ENCODE measurements at places on chromosomes 4 and X.

GRCh38 chr4:83009529-83009928 lies 1.1 kb downstream of the LIN54 start:
- DNase-seq: no peak

GRCh38 chr4:79613269-79613935 lies 205.4 kb upstream of the GK2 start:
- DNase-seq: no peak

DNA sequence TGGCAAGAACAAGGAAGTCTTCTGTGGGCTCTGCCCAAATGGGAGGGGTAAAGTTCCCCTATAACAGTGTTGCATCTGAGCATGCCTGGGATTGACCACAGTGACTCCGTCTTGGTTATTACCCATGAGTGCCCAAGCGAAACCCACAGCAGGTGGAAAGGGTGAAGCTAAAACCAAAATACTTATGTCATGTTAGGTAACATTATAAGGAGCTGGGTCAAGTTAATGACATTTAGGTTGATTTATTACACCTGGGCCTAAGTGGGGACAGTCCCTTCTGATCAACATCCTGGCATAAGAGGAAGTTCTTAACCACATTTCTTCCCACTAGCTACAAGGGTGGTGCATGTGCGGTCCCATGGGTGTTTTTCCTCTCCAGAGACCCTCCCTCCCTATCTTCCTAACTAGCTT lies 1.3 kb upstream of the ZNF732 start:
- DNase-seq: peak; percentile 1

DNA sequence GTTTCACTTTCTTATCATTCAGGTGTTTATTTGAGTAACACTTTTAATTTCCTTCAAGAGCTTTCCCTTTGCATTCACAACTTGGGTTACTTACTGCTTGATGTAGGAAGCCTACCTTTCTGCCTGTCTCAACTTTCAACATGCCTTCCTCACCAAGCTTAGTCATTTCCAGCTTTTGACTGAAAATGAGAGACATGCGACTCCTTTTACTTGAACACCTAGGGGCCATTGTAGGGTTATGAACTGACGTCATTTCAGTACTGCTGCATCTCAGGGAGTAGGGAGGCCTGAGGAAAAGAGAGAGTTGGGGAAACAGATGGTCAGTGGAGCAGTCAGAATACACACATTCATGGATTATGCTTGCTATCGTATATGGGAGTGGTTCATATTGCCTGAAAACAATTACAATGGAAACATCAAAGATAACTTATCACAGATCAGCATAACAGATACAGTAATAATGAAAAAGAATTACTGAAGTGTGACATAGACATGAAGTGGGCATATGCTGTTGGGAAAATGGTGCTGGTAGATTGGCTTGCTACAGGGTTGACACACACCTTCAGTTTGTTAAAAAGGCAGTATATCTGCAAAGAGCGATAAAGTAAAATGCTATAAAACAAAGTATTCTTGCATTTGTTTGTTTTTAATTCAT lies 25.7 kb downstream of the USP53 start:
- DNase-seq: no peak

DNA sequence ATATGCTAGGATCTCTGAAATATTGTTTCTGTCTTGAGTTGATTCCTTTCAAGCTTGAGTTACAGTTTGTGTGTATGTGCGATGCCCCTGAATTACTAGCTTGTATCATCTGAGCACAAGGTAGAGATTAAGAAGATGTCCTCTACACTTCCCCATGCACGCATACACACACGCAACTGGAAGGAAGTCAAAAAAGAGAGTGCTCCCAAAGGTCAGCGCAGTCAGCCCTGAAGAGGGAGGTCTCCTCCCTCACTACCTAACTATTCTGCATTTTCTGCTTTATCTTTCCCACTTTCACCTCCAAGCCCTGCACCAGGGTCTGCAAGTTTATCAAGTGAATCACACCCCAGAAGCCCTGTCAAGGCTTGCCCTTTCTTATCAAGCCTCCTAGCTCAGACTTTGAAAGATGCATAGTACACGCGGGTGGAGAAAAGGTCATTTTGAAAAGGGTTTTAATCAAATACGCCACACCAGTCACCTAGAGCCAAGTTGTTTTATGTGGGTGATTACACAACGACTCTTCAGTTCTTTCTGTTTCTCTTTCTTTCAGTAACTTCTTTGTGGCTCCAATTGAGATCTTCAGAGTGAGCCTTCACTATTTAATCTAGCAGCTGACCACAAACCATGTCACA lies 127.7 kb downstream of the ASB9 start:
- no peak for DNase-seq

GRCh38 chr4:8156617-8157016 lies 2.0 kb downstream of the ABLIM2 start:
- peak; percentile 84 for DNase-seq

DNA sequence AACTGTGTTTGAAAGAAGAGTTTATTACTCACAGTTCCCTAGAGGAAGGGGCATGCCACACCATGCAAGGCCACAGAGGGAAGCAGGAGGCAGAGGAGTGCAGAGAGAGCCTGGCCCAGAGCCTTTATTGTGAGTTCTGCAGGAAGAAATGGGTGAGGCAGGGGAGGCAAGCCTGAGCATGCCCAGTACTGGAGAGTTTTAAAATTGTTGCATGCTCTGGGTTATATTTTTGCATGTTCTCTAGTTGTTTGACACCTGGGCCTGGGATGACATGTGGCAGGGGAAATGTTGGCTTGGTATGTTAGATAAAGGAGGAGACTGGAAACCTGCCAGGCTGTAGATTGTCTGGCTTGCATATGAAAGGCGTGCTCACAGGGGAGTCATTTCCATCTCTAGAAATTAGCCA lies 19.7 kb upstream of the CRMP1 start:
- no peak for DNase-seq

DNA sequence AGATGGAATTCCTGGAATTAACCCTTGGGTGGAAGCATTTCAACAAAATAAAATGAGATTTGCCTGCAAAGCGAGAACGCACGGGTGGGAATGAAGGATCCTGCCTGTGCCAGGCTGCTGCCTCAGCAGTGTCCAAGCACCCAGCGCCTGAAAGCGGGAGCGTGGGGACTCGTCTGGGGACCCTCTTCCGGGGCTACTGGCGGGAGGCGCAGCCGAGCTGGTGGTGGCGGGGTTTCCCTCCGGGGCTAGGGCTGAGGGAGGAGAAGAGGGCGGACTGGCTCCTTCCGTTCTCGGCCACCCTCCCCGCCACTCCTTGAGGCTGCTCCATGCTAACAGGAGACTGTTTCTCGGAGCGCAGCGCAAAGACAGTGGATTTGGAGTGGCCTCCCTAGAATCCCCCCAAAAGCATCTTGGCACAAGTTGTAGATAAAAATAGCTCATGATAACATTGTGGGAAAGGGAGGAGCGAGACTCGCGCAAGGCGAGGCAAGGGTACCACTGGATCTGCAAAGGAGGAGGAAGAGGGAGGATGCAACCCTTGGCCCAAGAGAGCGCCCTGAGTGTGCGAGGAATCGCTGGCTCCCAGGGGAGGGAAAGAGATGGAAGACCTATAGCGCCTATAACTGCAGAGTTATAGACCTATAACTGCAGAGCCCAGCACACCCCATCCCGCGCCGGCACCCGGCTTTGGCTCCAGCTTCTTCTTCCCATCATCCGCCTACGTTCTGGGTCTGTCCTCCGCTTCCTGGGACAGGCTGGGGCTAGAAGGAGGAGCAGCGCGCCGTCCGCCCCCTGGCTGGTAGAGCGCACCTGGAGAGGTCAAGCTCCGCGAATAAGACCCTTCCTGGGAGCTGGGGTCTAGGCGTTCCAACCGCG lies 1.3 kb downstream of the HS3ST1 start:
- no peak for DNase-seq

DNA sequence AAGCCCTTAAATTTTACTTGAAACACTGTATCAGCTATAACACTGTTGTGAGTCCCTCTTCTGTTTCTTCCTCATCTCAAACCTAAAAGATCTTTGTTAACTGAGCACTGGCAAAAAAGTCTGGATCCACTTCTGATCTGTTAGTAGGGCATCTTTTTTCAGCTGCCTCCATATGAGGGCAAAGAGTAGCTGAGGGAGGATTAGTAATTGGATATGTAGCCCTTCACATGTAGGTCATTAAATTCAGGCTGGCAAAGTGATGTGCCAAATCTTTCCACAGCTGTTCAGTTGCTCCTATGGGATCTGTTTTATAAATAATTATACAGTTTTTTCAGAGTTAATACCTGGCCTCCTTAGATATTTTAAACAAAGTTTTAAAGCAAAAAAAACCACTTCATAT lies 1.1 kb upstream of the TRMT10A start:
- DNase-seq: peak; percentile 66

- no peak for DNase-seq
Observed at GRCh38 chr4:17280261-17281018, 231.4 kb downstream of the QDPR start.

DNA sequence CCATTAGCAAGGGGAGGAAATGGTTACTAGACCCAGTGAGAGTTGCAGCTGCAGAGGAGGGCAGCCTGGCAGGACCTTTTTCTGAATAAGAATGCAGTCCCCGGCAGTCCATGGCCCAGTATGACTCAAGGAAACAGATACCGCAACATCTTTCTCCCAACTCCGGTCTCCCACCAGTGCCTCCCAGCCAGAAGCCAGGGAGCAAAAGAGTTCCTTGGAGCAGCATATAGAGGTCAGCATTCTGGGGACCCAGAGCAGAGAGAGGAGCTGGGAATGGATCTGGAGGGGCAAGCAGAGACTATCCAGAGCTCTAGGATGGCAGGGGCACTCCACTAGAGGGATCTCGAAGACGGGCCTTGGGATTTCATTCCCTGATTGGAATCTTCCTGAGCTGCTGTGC lies 339.2 kb upstream of the AADAT start:
- DNase-seq: no peak

GRCh38 chr4:149728444-149728843 lies 87.2 kb downstream of the IQCM start:
- DNase-seq: no peak

GRCh38 chr4:1762264-1763010 lies 30.7 kb upstream of the FGFR3 start:
- no peak for DNase-seq

Data from myocyte (in vitro differentiated cells).